ENCODE measurements at places on chromosomes 5 and 9. TPM values are rescaled to one million over a fixed set of nuclear protein-coding genes. Genes with fewer than 3 reads are reported as not detected.

DNA sequence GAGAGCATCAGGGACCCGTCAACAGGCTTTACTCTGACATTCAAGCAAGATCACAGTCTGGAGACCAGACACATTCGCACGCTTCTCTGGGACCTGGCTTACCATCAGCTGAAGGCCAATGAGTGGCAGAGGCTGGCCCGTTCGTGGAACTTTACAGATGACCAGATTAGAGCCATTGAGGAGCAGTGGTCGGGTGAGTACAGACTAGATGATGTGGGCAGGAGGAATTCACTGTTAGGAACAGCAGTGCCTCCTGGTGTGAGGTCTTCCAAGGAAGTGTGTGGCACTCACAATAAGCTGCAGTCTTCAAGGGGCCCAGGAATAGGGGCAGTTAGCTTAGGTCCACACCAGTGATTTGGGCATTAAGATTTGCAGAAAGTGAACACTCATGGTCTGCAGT is 50.4 kb downstream of the POC5 start:
- no peak for DNase-seq

DNA sequence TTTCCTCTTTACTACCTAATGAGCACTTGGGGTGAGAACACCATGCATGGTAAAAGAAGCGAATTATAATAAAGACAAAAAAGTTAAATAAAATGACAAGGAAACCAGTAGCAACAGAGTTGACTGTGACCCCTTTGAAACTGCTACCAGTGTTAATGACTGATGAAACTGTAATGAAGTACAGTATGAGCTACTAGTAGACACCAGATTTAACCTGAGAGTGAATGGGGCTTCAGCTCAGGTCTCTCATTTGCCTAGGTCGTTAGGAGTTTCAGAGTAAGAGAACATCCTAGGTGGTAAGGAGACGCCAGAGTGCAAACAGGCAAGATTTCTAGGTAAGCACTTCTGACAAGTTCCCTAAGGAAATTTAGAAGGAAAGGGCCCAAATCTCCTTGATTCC is 346.4 kb downstream of the BNC2 start:
- DNase-seq = no peak

The LAMC3 gene
- 0.08 TPM for total RNA-seq

The GPRIN1 gene
- total RNA-seq = 7.1 TPM

The ORM2 gene
- not detected for total RNA-seq

DNA sequence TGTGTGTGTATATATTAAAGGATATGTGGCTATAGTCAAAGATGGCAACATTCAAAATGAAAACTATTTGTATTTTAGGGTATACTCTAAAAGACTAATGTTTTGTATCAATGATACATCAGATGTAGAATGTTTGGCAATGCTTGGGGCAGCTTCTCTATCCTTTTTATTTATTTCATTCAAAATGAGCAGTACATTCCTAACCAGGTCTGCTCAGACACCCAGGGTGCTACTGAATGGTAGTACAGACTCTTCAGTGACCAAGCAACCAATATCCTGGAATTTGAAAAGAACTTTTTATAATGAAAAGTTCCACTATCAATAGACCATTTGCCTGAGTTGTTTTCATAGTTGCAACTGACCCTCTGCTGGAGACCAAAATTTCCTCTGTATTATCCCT is 23.9 kb downstream of the MEGF9 start:
- DNase-seq = no peak

DNA sequence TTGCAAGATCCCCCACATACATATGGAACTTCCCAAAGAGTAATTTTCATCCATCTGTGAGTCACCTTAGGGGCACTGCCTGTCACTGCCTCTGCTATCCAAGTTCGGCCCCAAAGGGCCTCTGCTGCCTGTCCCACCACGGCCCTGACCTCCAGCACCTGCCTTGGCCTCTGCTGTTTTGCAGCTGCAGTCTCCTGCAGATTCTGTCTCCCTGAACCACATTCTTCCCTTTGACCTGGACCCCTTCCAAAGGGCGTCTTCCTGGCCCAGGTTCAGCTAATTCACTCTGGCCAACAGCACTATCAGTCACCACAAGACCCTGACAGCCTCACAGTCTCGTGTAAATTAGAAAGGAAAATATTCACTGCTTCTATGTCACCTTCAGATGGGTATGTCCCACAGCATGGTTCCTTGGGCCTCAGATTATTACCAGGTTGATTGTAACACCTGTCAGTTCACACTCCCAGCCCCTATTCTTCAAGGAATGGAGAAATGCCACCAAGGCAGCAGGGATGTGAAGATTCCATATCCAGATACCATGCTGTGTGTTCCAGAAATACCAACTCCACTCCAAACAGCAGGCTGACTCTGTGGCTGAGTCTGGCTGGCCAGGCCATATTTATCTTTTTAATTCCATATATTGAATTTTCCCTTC is 479.3 kb downstream of the ARHGEF28 start:
- peak; percentile 13 for DNase-seq

- DNase-seq = no peak
Observed at GRCh38 chr9:133023117-133023890, 7.5 kb upstream of the GTF3C5 start.

- DNase-seq = peak; percentile 78
Observed at GRCh38 chr5:16574789-16575721, 41.7 kb downstream of the RETREG1 start.

DNA sequence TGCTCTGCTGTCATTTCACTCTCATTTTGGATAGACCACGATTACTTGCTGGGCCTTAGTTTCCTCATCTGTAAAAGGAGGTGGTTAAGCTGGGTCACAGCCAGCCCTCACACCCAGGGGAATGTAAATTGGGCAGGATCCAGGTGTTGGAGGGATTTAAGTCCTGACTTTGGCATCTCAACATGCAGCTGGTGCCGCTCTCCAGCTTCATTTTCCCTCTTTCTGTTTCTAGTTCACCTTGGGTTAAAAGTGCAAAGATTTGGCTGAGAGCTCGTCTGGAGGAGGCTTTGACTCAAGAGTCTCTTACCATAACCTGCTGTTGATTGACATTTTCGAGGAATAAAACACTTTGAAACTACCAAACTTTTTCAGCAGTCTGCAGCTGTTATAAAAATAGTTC is 144.3 kb upstream of the DHFR start:
- DNase-seq = peak; percentile 24

GRCh38 chr9:90803860-90804593 is 2.4 kb downstream of the SYK start:
- no peak for DNase-seq

The ATP6V0E1 gene
- 224 TPM for total RNA-seq

The SLC34A1 gene
- total RNA-seq = not detected

DNA sequence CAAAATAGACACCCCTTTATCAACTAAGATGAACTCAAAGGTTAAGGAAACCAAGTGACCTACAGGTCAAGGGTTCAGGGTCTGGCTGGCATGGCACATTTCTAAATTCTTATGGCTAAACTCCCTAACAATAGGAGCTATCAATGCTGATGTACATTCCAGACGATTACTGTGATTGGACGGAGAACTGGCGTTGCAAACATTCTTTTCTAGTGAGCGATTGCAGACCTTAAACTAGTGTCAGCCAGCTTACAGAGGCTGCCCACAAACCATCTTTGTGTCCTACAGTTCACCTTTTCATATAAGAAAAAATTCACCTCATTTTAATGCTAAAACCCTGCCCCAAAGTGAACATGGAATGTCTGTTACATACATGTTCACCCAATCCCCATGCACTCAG is 382.9 kb downstream of the MAT2B start:
- DNase-seq = peak; percentile 52

- DNase-seq = peak; percentile 98
Observed at GRCh38 chr9:127637322-127637847, 25.3 kb downstream of the STXBP1 start.

The MELK gene
- 2.9 TPM for total RNA-seq

DNA sequence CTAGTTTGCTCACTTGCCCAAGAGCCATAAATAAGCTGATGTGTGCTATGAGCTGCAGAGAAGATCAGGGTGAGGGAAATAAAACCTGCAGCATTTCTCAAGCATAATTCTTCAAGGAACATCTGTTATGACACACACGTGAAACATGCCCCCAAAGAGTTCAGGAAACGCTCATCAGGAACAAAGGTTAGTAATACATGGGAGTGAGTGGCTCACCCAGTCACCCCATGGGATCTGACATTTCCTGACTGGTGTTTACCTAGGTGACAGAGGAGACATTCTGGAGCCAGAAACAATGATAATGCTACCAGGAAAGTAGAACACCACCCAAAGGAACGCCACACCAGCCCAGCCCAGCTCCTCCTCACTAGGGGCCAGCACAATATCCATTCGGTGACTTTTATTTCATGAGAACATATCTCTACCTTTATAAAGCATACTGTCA is 66.0 kb downstream of the FRMD3 start:
- peak; percentile 27 for DNase-seq

- peak; percentile 72 for DNase-seq
Observed at GRCh38 chr5:157516006-157516405, 56.0 kb downstream of the NIPAL4 start.

The FAM114A2 gene
- 34.7 TPM for total RNA-seq

GRCh38 chr5:102591650-102592049 is 92.8 kb upstream of the SLCO6A1 start:
- DNase-seq = no peak

- DNase-seq = no peak
Observed at GRCh38 chr9:106708475-106709146, 154.4 kb upstream of the ZNF462 start.

DNA sequence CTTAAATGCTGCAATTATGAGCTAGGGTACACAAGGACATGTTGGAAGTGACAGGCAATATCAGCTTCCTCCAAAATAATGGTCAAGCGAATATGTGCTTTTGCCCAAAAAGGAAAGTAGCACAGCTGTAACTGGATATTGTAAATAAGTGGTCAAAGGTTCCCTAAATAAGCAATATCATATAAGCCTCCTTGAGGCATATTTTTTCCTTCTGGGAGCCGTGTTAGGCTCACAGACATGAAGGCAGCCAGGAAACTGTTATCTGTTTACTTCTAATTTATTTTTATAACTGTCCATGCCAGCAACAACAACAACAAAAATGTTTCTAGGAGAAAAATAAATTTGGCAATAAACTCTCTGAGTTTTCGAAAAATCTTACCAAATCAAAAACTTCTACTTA is 648.3 kb downstream of the PDE4D start:
- DNase-seq = no peak

- DNase-seq = peak; percentile 14
Observed at GRCh38 chr9:98080326-98080725, 23.8 kb downstream of the NANS start.

The PDE8B gene
- total RNA-seq = not detected
